SK-N-DZ (cell line): ENCODE measurements at places on chromosomes 12 and 14.

GRCh38 chr12:92471551-92471950 is 231.2 kb upstream of the PLEKHG7 start:
- DNase-seq: no peak

- no peak for DNase-seq
Observed at GRCh38 chr14:81192594-81192993, 28.2 kb downstream of the GTF2A1 start.

- DNase-seq: no peak
Observed at GRCh38 chr14:82655770-82656169, 1122.1 kb upstream of the SEL1L start.

- no peak for DNase-seq
Observed at GRCh38 chr12:91163116-91163515, 19.5 kb downstream of the DCN start.

- DNase-seq: no peak
Observed at GRCh38 chr12:17017402-17017801, 411.4 kb upstream of the LMO3 start.

DNA sequence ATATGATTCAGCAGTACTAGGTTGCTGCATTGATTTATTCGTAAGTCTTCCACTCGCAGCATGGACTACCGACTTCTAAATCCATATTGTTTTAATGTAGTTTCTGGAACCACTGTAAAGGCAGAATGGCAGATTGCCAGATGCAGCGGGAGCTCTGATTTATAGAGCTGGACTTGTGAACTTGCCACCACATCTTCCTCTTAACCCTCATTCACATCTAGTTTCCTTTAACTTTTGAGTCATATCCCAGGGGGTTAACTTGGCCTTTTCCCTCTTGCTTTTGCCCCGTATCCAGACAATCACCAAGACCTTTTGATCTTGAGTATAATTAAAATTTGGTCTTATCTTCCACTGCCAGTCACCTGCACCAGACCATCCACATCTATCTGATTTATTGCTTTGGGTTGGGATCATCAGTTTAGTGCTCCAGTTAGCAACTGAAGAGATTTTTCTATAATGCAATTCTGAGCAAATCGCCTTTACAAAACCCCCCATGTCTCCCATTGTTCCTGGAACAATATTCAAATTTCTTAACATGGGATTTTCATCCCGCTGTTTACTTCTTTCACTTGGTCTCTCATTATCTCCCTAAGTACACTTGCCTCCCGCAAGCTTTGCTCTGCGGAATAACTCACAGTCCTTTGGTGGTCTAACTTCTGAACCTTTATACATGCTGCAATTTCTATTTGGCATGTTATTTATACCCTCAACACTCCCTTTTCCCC is 130.5 kb downstream of the ACSS3 start:
- peak; percentile 91 for DNase-seq

DNA sequence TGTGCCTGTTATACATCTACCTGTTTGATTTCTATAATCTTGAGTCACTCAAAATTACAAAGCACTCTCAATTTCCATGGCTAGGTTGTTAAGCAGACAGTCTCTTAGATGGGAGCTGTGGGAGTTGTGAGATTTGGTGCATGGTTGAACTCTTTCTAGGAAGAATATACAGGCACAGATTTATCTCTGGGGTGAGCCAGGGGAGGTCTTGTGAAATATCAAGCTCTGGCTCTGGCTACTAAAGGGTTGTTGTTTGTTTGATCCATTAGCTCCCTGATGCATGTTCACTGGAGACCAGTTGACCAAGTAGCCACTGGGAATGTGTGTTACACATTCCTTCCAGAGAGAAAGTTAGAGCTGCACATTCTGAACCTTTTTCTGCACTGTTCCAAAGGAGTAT is 117.2 kb upstream of the HMGA2 start:
- DNase-seq: no peak

DNA sequence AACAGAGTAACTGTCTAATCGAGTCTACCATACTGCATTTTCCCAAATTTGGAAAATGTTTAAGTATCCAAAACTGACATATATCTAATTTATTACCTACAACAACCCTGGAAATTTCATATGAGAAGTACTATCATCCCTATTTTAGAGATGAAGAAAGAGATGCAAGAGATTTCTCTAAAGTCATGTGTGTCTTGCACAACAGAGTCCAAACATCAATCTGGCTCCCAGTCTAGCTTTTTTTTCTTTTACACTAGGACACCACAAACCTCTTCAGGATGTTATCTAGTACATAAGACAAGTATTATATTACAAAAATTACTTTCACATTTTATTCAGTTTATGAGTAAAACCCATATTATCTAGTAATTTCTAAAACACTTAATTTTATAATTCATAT is 39.1 kb downstream of the CAPS2 start:
- no peak for DNase-seq
